ENCODE measurements at places on chromosomes 7 and 10. TPM values are rescaled to one million over a fixed set of nuclear protein-coding genes. Genes with fewer than 3 reads are reported as not detected.

MYO1G gene
- not detected for total RNA-seq

CALCR gene
- total RNA-seq = not detected

TBX20 gene
- 4.3 TPM for total RNA-seq

NODAL gene
- total RNA-seq = not detected

DNA sequence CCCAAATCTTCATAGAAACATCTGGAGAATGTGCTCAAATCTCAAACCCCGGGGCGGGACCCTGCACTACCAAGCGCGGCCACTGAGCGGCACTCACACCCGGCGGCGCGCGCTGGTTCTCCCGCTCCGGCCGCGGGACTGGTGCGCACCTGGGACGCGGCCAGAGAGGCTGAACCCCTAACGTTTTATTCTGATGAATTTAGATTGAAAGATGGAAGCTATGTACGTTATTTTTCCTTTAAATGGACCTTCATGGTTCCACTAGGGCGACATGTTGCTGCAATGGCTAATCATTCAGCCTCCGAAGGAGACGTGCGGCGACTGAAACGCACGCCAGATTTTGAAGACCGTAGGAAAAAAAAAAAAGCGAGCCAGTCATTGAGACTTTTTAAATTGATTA lies 107.0 kb upstream of the INSIG1 start:
- no peak for DNase-seq

- DNase-seq = no peak
These were observed 47.1 kb upstream of the PDSS1 start for GRCh38 chr10:26650406-26650805.

DNA sequence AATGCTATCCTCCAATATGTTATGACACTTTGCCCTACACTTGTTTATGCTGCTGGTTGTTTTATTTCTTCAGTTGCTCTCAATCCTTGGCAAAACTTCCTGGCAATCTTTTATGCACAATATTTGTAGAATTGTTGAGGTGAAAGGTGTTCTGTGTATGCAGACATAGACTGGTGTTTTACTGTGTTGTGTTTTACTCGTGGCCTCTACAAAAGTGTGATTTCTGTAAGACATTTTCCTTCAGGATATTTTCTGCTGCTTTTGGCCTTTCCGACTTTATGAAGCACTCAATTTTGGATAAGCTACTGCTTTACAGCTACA lies 21.8 kb downstream of the GLCCI1 start:
- no peak for DNase-seq

- no peak for DNase-seq
These were observed 76.2 kb upstream of the KIF5B start for GRCh38 chr10:32132357-32132946.

DNA sequence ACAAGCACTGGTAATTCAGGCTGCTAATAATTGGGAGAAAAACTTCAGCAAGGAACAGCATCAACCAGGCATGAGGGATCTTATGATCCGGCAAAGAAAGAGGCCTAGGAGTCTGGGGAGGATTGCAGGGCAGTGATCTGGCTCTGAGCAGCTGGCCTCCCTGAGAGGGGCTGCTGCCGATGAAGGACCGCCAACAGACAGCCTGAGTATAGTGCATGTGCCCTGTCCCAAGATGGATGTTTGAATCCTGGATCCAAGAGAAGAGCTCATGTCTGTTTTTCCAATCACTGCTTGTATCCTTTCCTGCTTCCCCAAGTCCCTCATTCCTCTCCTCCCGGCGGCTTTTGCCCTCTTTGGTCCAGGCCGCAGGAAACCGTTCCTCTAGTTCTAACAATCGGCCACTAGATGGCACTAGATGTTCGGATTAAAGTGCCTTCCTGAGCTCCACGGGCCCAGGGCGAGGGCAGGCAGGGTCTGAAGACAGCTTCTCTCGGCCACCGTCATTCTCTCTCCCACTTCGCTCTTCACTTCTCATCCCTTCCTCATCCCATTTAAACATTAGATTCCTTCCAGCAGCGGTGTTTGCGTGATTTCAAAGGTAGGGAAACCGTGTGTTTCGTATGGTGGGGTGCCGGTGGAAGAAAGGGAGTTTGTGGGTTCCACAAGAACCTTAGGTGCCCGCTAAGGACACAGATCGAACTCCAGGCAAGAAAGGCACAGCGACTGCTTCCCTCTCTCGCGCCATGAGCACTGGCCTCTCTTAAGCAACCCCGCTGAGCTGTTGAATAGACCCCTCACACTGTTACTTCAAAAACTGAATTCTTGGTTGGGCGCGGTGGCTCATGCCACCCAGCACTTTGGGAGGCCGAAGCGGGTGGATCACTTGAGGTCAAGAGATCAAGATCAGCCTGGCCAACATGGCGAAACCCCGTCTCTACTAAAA lies 82.4 kb downstream of the ADCYAP1R1 start:
- DNase-seq = peak; percentile 73

DNA sequence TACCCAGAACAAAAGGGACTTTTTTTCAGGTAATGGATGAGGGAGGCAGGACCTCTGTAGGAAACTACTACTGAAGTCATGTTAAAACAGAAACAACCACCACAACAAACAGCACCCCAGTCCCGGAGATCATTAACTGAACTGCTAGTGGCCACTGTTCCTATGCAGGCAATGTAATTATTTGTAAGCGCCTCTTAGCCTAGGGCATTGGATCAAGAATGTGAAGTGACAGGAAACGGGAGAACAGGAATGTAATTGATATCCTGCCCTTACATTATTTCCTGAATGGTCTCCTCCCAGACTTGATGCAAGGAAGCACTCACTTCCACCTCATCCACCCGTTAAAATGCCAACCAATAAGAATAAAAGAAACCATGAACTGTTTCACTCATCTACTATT lies 16.7 kb upstream of the GAD2 start:
- DNase-seq = no peak

DNA sequence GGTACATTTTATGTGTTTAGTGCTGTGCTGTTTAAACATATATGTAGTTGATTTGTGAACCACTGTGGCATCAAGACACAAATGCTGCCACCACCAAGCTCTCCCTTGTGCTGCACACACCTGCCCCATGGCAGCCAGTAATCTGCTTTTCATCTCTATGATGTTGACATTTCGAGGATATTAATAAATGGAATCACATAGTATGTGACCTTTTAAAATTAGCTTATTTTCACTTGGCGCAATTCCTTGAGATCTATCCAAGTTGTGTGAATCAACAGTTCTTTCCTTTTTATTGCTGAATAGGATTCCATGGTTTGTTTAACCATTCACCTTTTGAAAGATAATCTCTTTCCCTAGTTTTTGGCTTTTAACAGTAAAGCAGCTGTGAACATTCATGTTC lies 73.1 kb downstream of the BMPR1A start:
- DNase-seq = no peak

DNA sequence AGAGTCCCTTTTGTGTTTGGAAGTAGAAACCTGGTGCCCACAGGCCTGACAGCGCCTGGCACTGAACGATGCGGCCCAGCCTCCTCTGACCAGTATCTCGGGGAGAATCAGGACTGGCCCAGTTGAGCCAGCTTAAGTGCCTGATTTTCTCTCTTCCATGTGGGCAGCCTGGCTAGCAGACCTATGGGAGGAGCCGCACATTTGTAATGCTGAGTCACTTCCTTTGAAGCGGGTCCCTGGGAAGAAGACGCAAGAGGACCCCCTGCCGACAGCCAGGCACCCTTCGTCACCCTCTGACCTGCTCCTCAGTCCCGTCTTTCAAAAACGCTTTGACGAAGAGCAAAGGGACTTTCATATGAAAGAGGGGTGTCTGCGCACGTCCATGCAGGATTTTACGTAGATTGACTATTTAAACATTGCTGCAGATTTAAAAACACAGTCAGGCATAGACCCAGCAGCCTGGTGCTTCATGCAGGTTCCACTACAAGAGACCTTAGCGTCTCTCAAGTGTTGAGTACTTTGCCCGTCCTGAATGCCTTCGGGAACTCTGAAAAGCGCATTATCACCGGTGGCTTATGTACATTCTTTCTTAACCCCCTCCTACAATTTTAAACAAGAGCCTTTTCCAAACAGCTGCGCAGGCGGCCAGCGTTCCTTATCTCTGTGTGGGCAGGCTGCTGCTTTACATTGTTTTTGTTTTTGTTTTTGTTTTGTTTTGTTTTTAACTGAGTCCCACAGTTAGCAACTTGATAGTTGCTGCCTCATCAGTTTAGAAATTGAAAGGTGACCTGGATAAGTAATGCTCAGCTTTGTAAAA lies 36.5 kb upstream of the AP5Z1 start:
- peak; percentile 39 for DNase-seq

DNA sequence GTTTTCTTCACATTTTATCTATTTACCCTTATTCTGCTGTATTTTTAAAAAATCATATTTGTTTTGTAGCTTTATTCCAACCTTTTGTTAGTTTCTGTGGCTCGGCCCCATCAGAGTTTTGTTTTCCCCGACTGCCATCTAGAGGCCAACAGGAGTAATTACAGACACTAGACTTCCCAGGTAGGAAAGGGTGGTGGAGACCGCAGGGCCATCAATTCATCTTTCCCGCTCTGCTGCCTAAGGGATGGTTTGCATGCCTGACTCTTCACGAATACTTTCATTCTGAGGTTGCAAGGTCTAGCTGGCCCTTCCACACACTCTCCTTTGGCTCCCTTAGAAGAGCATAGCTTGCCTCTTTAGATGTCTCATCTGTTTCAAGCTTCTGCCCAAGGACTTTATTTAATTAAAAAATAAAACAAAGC lies 38.3 kb downstream of the LYZL2 start:
- DNase-seq = peak; percentile 40
